Progenitor cell of endocrine pancreas (in vitro differentiated cells): ENCODE measurements at places on chromosomes 16 and 17. TPM values are rescaled to one million over a fixed set of nuclear protein-coding genes. Genes with fewer than 3 reads are reported as not detected.
A peak's percentile ranks its signal among the peaks of the same experiment; 100 is the strongest.

WSCD1 gene
- 10.3 and 11.1 TPM in 2 replicates for total RNA-seq

UTS2R gene
- total RNA-seq = 0.22 TPM in 2 replicates

CCL16 gene
- total RNA-seq = not detected in 2 replicates

DNA sequence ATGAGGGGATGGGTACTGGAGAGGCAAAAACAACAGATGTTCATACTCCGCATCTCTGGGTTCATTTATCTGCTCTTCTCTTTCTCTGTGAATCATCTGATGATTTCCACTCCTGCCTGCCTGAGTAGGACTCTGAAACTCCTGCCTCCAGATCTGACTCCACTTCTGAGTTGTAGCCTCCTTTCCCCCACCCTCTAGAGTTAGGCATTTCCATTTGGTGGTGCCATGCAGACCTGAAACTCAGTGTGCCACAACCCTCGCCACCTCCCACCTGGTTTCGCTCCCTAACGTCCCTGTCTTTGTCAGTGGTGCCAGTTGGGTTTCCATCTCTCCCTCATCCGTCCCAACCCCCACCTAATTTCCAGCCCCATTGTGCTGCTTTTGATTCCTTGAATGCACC, 126.2 kb downstream of the PRKCB start:
- H3K4me1 ChIP-seq = no peaks in the 10 kb centered on the region
- H3K27me3 ChIP-seq = peaks cover 75% of the 10 kb centered on the region
- H3K36me3 ChIP-seq = no peaks in the 10 kb centered on the region
- H3K4me3 ChIP-seq = no peak overlapping the region

DNA sequence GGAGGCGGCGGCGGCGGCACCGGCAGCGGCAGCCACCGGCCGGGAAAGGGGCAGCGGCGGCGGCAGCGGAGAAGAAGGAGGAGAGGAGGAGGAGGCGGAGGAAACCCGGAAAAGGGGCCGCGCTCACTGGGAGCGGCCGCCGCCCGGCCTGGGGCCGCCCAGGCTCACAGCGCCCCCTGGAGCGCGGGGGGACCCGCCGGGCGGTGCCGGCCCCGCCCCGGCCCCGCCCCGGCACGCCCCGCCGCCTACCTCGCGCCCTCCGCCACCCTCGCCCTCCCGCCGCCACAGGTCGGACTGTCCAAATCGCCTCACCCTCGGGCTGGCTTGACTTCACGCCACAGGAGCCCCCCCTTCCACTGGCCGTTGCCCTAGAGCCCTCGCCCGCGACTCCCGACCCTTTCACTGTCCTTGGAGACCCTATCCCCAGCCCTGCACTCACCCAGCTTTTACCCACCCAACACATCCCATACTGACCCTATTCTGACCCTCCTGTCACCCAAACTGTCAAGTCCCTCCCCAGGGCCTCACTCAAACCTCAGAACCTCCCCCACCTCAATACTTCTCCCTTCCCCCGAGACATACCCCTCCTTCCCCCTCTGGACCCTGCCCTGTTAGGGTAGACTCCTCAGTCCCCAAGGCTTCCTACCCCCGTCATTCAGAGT, at the start of gene CSNK2A2:
Gene CSNK2A2, minus strand, starts transcription at position 85 of the 662 bp plus-strand sequence. CDS start 370 bp downstream, outside the sequence.
- H3K4me1 ChIP-seq = peaks cover 10% of the 10 kb centered on the region
- H3K4me3 ChIP-seq = peak within 1 kb of the TSS; percentile 93
- DNase-seq = peak; percentile 61
- H3K27ac ChIP-seq = peak within 1 kb of the TSS; percentile 91

DNA sequence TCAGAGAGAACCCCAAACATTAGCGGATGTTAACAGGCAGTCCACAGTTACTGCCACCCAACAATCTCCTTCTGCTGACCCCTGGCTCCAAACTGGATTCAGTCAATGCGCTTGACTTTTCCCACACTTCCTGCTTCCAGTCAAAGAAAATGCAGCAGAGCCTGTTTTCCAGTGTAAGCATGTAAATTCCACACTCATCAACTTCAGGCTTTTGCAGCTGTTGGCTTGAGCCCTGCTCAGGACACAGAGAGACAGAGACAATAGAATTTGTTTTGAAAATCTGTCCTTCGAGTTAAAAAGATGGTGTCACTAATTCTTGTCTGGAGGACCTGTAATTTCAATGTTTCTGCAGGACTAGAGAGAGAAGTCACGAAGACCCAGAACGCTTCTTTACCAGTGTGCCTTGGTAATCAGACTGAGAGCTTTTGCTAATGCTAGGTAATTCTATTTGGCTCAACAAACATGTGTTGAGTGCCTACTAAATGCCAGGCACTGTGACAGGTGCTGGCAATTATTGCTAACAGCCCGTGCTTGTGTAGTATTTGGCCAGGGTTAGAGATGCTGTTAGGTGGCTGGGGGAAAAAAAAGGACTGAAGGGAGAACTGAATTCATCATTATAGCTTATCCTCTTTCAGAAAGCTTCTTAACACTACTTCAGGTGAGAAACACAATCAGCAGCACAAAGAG, 32.5 kb downstream of the HOXB1 start:
- H3K27me3 ChIP-seq = peaks cover 82% of the 10 kb centered on the region
- no peak overlapping the region for H3K4me3 ChIP-seq
- no peak for DNase-seq
- peak overlapping the region; percentile 39 for H3K27ac ChIP-seq
- H3K36me3 ChIP-seq = no peaks in the 10 kb centered on the region
- H3K4me1 ChIP-seq = peaks cover 11% of the 10 kb centered on the region

GRCh38 chr16:31435341-31436220, 7.0 kb downstream of the ZNF843 start:
- H3K27ac ChIP-seq = no peak overlapping the region
- DNase-seq = no peak
- peaks cover 4% of the 10 kb centered on the region for H3K27me3 ChIP-seq
- H3K36me3 ChIP-seq = no peaks in the 10 kb centered on the region

GRCh38 chr17:79372470-79373238, 238.2 kb downstream of the RBFOX3 start:
- peaks cover 50% of the 10 kb centered on the region for H3K27me3 ChIP-seq
- no peaks in the 10 kb centered on the region for H3K36me3 ChIP-seq
- no peak overlapping the region for H3K4me3 ChIP-seq

- no peaks in the 10 kb centered on the region for H3K27me3 ChIP-seq
- DNase-seq = no peak
- H3K4me1 ChIP-seq = peaks cover 2% of the 10 kb centered on the region
- H3K36me3 ChIP-seq = peaks cover 7% of the 10 kb centered on the region
- H3K4me3 ChIP-seq = no peak overlapping the region
- no peak overlapping the region for H3K27ac ChIP-seq
These were observed 15.6 kb downstream of the CAMKK1 start for GRCh38 chr17:3877220-3877619.

DNA sequence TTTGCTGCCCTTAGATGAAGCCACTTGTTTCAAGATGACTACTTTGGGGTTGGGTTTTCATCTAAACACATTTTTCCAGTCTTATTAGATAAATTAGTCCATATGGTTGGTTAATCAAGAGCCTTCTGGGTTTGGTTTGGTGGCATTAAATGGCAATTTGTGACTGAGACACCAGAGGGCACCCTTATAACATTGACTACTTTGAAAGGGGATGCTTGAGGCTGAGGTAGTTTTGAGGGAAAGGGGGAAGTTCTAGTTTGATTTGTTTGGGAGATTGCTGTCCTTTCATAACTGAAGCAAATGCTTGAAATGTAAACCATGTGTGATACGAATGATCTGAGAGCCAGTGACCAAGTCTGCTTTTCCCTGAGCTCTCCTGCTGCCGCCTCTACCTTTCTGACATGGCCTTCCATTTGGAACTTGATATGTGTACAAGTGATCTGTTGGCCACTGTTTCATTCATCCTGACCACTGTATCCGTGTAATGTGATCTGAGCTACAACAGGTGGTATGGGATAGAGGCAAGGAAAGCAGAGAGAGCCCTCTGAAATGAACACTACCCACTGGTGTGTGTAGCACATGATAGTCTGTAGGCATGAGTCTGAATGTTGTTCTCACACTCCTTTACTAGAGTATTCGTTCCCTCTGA, 5.8 kb upstream of the RARA start:
- H3K36me3 ChIP-seq = peaks cover 5% of the 10 kb centered on the region
- DNase-seq = no peak
- peak overlapping the region; percentile 19 for H3K27ac ChIP-seq
- H3K4me3 ChIP-seq = no peak overlapping the region
- peaks cover 6% of the 10 kb centered on the region for H3K4me1 ChIP-seq

DNA sequence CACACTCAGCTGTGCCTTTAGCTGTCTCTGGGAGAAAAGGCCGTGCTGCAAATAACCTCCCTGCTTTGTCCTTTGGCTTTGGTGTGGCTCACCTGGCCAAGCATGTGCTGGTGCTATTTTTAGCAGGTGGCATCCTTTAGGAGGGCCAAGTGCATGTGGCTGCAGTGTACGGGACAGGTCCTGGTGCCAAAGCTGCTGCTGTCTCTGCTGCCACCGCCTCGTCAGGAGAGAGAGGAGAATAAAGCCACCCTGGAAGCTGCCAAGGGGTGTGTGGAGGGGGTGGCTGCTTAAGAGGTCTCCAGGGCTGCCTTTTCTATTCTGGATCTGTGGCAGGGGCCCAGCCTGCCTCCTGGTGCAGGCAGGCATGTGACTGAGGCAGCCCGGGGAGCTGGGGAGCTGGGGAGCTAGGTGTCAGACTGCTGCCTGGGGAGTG, 6.2 kb downstream of the AKAP1 start:
- H3K4me3 ChIP-seq = no peak overlapping the region
- peaks cover 38% of the 10 kb centered on the region for H3K4me1 ChIP-seq
- H3K36me3 ChIP-seq = peaks cover 3% of the 10 kb centered on the region
- H3K27ac ChIP-seq = no peak overlapping the region
- DNase-seq = no peak
- no peaks in the 10 kb centered on the region for H3K27me3 ChIP-seq

GRCh38 chr16:71648921-71649320, 22.9 kb downstream of the MARVELD3 start:
- peaks cover 2% of the 10 kb centered on the region for H3K4me1 ChIP-seq
- no peak overlapping the region for H3K4me3 ChIP-seq
- no peak for DNase-seq
- H3K27me3 ChIP-seq = no peaks in the 10 kb centered on the region
- no peak overlapping the region for H3K27ac ChIP-seq

GRCh38 chr16:87491522-87492290, 1.1 kb downstream of the ZCCHC14 start:
- peak overlapping the region; percentile 73 for H3K4me3 ChIP-seq
- H3K36me3 ChIP-seq = peaks cover 2% of the 10 kb centered on the region
- peaks cover 33% of the 10 kb centered on the region for H3K4me1 ChIP-seq
- no peak for DNase-seq
- peak overlapping the region; percentile 71 for H3K27ac ChIP-seq

GRCh38 chr17:33302394-33302793, 9.3 kb upstream of the ASIC2 start:
- H3K36me3 ChIP-seq = no peaks in the 10 kb centered on the region
- no peak overlapping the region for H3K4me3 ChIP-seq
- H3K27ac ChIP-seq = no peak overlapping the region
- H3K4me1 ChIP-seq = peaks cover 4% of the 10 kb centered on the region
- H3K27me3 ChIP-seq = peaks cover 34% of the 10 kb centered on the region
- no peak for DNase-seq

- DNase-seq = no peak
- H3K4me3 ChIP-seq = no peak overlapping the region
- H3K27me3 ChIP-seq = no peaks in the 10 kb centered on the region
- peaks cover 6% of the 10 kb centered on the region for H3K4me1 ChIP-seq
- H3K27ac ChIP-seq = peak overlapping the region; percentile 87
- peaks cover 2% of the 10 kb centered on the region for H3K36me3 ChIP-seq
These were observed 131.0 kb downstream of the C16orf78 start for GRCh38 chr16:49504626-49505025.

DNA sequence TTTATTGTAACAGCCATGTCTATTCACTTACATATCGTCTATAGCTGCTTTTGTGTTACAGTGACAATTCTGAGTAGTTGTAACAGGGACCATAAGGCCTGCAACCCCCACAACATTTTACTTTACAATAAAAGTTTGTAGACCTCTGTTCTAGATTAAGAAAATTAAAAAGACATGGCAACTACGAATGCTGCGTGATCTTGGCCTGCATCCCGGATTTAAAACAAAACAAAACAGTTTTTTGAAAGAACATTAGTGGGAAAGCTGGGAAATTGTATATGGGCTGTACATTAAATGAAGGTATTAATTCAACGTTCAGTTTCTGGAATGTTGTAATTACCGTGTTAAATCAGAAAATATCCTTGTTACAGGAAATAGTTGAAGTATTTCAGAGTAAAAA, 64.1 kb downstream of the RMI2 start:
- H3K27ac ChIP-seq = no peak overlapping the region
- no peaks in the 10 kb centered on the region for H3K4me1 ChIP-seq
- DNase-seq = no peak
- H3K4me3 ChIP-seq = no peak overlapping the region

- no peaks in the 10 kb centered on the region for H3K36me3 ChIP-seq
- H3K27me3 ChIP-seq = peaks cover 14% of the 10 kb centered on the region
- peak; percentile 60 for DNase-seq
These were observed 1.0 kb upstream of the AIPL1 start for GRCh38 chr17:6435968-6436367.

DNA sequence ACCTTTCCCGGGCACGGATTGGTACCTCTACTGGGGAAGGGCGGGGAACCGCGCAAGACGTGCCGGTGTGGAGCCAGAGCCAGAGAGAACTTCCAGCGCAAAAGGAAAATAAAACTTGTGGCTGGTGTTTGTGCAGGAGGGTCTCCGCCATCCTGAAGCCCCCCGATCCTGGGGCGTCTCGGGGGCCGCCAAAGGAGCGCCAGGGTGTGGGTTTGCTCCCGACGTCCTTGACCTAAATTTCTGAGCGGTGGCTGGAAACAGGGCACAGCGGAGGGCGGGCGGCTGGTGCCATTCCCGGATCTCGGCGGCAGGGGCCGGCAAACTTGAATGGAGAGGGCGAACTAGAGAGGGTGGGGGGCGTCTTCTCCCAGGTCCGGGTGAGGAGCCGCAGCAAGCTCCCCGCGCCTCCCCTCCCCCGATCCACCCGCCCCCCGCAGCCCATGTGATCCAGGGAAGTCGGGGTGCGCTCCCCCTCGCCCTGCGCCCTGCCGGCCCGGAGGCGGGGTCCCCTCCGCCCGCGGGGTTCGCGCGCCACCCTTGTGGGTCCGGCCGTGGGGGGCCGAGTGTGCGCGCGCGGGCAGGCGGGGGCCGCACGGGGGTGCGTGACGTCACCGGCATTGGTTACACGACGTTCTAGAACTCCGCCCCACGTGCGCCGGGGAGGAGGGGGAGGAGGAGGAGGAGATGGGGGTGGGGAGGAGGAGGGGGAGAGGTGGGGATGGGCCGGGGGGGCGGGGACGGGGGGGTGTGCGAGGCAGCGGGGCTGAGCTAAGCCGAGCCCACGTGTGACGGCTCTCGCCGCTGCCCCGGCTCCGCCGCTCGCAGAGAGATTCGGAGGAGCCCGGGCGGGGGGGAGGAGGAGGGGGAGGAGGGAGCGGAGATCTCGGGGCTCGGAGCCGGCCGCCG, at the start of gene MSI2:
Gene MSI2, plus strand, starts transcription at position 748 of the 906 bp plus-strand sequence. CDS start 220 bp downstream, outside the sequence.
- DNase-seq = peak; percentile 75
- no peaks in the 10 kb centered on the region for H3K27me3 ChIP-seq
- peaks cover 35% of the 10 kb centered on the region for H3K4me1 ChIP-seq
- H3K36me3 ChIP-seq = peaks cover 7% of the 10 kb centered on the region
- H3K27ac ChIP-seq = peak within 1 kb of the TSS; percentile 97
